ENCODE measurements at places on chromosomes 16 and 17. TPM values are rescaled to one million over a fixed set of nuclear protein-coding genes. Genes with fewer than 3 reads are reported as not detected.

MYCBPAP gene
- 2.7 TPM for total RNA-seq

VWA3A gene
- not detected for total RNA-seq

MRM1 gene
- 20.9 TPM for total RNA-seq

RHBDL1 gene
- total RNA-seq = 6.0 TPM

SLFN14 gene
- total RNA-seq = not detected

ARHGAP44 gene
- total RNA-seq = 52.0 TPM

DNA sequence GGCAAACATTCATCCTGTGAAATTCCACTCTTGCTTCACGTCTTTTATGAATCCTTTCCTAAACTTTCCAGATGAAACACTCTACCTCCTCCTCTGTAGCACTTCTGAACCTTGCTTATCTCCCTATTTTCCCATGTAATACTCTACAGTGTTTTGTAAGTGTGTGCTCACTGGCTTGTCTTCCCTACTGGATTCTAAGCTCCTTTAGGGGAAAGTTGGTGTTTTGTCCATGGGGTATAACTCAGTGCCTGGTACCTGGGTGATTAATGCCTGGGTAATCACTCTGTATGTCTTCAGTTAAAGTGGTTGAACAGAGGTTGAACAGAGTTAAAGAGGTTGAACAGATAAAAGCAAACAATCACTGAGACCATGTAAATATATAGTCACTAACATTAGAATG is 3.8 kb upstream of the KAT7 start:
- no peaks in the 10 kb centered on the region for H3K27me3 ChIP-seq
- no peak overlapping the region for H3K27ac ChIP-seq
- DNase-seq = no peak
- no peaks in the 10 kb centered on the region for H3K36me3 ChIP-seq

DNA sequence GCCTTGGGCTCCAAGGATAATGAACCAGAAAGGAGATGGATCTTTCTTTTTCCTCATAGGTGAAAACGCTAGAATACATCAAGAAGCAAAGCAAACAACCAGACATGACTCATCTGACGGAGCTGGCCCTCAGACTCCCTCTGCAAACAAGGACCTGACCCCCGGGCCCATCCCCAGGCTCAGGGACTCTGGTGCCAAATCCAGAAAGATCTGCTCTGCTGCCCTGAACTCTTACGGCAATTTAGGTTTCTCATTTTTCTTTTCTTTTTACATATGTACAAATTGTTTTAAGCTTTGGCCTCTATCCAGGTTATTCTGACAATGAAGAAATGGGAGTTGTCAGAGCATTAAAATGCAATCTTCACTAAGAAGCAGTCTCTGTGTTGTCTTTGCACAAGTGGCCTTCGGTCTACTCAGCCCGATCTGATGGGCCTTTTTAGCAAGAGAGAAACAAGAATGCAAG is 17.7 kb downstream of the KNOP1 start:
- no peaks in the 10 kb centered on the region for H3K27me3 ChIP-seq
- H3K4me3 ChIP-seq = no peak overlapping the region
- peak; percentile 57 for DNase-seq
- peak overlapping the region; percentile 64 for H3K27ac ChIP-seq
- peaks cover 6% of the 10 kb centered on the region for H3K36me3 ChIP-seq
- peaks cover 35% of the 10 kb centered on the region for H3K4me1 ChIP-seq

DNA sequence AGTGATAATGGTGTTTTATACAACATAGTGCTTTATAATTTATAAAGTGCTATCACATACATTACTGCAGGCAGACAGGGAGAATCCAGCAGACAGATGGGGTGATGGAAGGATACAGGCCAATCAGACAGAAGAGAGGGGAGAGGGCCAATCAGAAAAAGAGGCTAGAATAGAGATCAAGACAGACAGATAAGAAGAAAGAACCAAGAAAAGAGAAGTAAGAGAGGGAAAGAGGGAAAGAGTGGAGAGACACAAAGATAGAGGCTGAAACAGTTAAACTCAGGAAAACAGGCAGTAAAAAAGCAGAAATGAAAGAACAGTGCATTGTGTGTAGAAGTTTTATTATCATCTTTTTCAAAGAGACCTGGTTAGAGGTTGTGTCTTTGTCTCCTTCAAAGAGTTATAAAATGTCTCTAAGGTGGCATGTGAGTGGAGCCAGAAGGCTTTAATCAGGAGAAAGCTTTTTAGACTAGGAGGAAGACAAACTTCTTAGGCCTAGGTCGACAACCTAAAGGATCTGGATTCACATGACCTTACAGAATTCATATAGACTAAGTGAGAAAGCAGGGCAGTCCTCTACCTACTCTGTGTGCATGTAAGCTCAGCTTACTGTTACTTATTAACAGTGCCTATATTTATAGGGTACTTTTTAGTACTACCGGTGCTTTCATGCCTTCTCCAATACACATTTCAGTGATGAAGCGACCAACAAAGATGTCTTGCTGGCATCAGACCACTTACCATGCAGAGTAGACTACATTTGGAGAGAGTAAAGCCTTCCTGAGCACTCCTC is 8.3 kb upstream of the CHD3 start:
- no peak overlapping the region for H3K4me3 ChIP-seq
- peaks cover 32% of the 10 kb centered on the region for H3K4me1 ChIP-seq
- H3K27me3 ChIP-seq = no peaks in the 10 kb centered on the region
- no peak for DNase-seq

DNA sequence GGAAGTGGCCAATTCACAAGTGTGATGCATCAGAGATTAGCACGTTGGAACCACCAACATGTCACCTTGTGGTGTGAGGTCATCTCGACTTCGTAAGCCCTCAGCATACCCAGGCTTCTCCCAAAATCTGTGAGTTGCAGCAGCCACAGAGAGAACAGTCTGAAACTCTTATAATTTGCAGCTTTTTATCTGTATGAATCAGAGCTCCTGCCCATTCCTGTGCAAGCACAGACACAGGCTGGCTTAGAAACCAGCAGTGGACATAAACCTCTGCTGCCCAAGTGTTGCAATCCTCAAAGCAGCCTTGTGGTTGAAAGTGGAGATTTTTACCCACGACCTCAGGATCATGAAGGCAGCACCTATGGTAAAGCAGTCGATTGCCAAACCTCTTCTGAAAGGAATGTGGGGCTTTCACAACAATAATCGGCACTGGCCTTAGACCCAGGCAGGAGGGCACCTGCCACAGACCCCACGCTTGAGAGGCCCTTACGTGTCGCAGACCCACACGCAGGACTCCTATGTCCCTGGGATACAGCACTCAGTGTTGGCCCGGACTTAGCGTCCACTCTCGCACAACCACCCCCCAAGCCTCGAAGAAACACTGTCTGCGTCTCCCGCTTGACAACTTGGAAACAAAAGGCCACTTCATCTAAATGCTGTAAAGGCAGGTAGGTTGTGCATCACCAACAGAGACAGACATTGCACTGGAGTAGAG is 24.5 kb upstream of the OSGIN1 start:
- no peak overlapping the region for H3K4me3 ChIP-seq
- no peak for DNase-seq
- H3K36me3 ChIP-seq = no peaks in the 10 kb centered on the region
- no peaks in the 10 kb centered on the region for H3K27me3 ChIP-seq
- H3K4me1 ChIP-seq = peaks cover 5% of the 10 kb centered on the region
- H3K27ac ChIP-seq = no peak overlapping the region

GRCh38 chr17:47898241-47898640 is 2.2 kb downstream of the SP2 start:
- H3K4me3 ChIP-seq = no peak overlapping the region
- no peaks in the 10 kb centered on the region for H3K27me3 ChIP-seq
- DNase-seq = no peak
- H3K36me3 ChIP-seq = no peaks in the 10 kb centered on the region
- H3K27ac ChIP-seq = peak overlapping the region; percentile 97

- H3K27me3 ChIP-seq = no peaks in the 10 kb centered on the region
- no peak overlapping the region for H3K4me3 ChIP-seq
- no peak for DNase-seq
- no peak overlapping the region for H3K27ac ChIP-seq
- no peaks in the 10 kb centered on the region for H3K4me1 ChIP-seq
- no peaks in the 10 kb centered on the region for H3K36me3 ChIP-seq
Measured at GRCh38 chr17:74524653-74525464, 6.4 kb downstream of the CD300LB start.

GRCh38 chr17:9472094-9472493 is 103.5 kb downstream of the STX8 start:
- no peak overlapping the region for H3K27ac ChIP-seq
- H3K4me1 ChIP-seq = no peaks in the 10 kb centered on the region
- no peak for DNase-seq
- H3K36me3 ChIP-seq = no peaks in the 10 kb centered on the region

DNA sequence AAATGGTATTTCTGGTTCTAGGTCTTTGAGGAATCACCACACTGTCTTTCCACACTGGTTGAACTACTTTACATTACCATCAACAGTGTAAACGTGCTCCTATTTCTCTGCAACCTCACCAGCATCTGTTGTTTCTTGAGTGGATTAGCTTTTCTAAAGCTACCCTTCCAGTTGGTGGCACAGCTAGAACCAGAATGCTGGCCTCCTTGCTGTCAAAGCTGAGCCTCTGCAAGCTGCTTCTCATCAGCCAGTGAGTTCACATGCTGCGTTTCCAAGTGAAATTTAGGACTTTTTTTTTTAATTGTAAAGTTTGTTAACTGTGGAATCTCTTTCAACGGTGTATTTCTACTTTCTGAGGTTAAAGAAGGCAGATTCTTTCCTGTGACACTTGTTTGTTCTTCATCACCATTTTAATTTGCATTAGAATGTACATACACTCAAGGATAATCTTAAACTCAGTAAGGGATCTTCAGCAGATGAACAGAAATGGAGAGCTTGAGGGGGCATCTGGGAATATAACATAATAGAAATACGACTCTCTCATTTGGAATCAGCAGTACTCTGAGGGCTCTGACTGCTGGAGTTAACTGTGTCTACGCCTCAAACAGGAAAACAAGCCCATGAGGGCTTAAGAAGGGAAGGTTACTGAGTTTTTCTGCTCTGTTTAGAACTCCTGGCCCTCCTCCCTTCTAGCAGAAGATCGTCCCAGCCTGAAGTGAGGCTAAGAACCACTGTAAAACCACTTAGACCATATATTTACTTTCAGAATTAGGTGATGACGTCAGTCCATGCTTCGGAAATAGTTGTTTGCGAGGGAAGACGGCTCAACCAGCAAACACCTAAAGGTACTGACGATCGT is 148.4 kb upstream of the FAM20A start:
- H3K4me3 ChIP-seq = no peak overlapping the region
- no peaks in the 10 kb centered on the region for H3K4me1 ChIP-seq
- H3K27me3 ChIP-seq = no peaks in the 10 kb centered on the region
- no peaks in the 10 kb centered on the region for H3K36me3 ChIP-seq
- no peak for DNase-seq

DNA sequence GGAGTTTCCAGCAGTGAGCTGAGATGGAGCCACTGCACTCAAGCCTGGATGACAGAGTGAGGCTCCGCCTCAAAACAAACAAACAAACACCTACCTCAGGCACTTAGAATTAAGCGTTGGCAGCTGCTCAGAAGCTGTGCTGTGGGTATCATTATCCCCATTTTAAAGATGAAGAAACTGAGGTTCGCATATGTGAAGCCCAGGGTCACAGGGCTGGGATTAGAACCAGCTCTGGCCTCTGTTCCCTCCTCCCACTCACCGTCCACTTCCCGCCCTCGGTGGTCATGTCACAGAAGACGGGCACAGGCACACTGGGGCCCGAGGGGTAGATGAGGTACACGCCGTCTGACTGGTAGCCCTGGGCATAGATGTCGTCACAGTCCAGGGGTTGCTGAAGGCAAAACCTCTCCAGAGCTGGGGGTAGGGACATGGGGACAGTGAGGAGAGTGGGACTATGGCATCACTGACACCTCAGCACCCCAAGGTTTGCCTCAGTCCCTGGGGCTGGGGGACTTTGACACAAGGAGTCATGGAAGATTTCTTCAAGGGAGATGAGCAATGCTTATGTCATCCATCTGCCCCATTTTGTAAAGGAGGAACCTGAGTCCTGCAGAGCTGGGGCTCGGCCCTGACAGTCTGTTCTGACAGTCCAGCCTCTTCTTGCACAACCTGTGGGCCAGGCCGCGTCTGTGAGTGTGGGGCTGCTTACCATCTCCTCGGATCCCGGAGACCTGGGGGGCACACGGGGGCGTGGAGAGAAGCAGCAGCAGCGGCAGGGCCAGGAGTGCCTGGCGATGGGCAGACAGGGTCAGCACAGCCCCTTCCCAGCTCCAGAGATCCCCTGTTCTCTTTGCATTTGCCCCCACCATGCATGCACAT is 700 bp downstream of the MFAP4 start:
- peaks cover 50% of the 10 kb centered on the region for H3K4me1 ChIP-seq
- H3K36me3 ChIP-seq = peaks cover 6% of the 10 kb centered on the region
- peak overlapping the region; percentile 88 for H3K27ac ChIP-seq
- H3K27me3 ChIP-seq = no peaks in the 10 kb centered on the region

- H3K4me3 ChIP-seq = peak overlapping the region; percentile 42
- H3K27me3 ChIP-seq = no peaks in the 10 kb centered on the region
- peaks cover 28% of the 10 kb centered on the region for H3K4me1 ChIP-seq
- peak overlapping the region; percentile 83 for H3K27ac ChIP-seq
- H3K36me3 ChIP-seq = no peaks in the 10 kb centered on the region
Measured at GRCh38 chr17:42378959-42379594, 9.2 kb downstream of the STAT3 start.

DNA sequence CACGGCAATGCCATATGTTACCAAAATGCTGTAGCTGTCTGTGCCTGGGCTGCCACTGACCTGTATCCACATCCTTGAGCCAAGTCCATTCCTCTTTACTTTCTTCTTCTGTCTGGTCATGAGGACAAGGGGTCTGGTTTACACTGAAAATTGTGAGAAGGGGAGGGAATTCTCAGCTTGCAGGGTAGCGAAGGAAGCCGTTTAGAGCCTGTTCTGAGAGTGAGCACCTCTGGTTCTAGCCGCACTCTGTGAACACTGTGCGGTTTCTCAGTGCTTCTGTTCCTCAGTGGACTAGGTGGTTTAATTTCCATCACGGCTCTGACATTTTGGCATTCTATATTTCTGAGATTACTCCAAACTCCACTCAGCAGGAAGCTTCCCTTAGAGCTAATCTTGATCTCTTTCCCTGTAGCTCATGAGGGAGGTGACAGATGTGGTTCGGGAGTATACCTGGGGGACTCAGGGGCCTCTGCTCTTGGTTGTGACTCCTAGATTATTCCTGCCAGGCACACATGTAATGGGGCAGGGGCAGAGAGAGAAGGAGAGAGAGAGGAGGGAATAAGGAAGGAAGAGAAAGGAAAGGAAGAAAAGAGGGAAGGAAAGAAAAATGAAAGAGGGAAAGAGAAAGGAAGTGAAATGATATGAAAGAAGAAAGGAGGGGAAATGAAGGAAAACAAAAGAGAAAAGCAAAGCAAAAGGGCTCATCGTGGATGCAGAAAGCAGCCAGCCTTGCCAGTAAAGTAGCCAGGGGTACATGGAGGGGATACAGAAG is 14.2 kb upstream of the TBX21 start:
- no peaks in the 10 kb centered on the region for H3K36me3 ChIP-seq
- no peak overlapping the region for H3K4me3 ChIP-seq
- DNase-seq = no peak

GRCh38 chr16:12655537-12655936 is 148.2 kb downstream of the CPPED1 start:
- H3K27ac ChIP-seq = no peak overlapping the region
- no peaks in the 10 kb centered on the region for H3K36me3 ChIP-seq
- no peaks in the 10 kb centered on the region for H3K27me3 ChIP-seq
- no peak for DNase-seq
- no peaks in the 10 kb centered on the region for H3K4me1 ChIP-seq

All from transverse colon (tissue), 4 donors.